ENCODE measurements at places on chromosomes 1 and 21.

- DNase-seq: no peak
Observed at GRCh38 chr21:33767236-33767635, 124.9 kb downstream of the ITSN1 start.

DNA sequence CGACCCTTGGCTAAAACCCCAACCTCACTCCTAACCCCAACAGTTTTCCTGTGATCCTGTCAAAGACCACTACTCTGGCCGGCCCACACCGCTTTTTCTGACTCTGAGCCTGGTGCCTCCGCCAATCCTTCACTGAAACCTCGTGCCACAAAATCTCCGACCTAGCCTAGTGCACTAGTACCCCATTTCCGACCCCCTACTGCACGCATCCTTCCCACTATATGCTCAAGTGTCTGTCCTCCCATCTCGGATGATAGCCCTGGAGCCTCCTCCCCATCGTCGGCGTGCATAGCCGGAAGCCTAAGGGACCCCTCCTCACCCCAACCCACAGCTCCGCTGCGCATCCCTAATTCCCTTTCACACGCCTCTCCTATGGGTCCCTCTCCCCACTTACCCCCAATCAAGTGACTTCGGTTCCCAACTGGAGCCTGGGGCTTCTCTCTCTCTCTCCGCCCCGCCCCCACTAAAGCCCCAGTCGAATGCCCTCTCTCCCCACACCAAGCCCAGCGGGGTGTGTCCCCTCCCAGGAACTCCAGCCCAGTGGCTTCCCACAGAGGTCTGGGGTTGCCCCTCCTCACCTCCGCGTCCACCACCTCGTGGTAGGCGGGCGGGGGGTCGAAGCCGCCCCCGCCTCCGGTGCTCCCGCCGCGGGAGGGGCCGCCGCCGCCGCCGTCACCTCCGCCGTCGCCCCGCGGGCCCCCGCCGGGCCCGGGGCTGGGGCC, 791 bp downstream of the USP24 start:
- DNase-seq: peak; percentile 69

DNA sequence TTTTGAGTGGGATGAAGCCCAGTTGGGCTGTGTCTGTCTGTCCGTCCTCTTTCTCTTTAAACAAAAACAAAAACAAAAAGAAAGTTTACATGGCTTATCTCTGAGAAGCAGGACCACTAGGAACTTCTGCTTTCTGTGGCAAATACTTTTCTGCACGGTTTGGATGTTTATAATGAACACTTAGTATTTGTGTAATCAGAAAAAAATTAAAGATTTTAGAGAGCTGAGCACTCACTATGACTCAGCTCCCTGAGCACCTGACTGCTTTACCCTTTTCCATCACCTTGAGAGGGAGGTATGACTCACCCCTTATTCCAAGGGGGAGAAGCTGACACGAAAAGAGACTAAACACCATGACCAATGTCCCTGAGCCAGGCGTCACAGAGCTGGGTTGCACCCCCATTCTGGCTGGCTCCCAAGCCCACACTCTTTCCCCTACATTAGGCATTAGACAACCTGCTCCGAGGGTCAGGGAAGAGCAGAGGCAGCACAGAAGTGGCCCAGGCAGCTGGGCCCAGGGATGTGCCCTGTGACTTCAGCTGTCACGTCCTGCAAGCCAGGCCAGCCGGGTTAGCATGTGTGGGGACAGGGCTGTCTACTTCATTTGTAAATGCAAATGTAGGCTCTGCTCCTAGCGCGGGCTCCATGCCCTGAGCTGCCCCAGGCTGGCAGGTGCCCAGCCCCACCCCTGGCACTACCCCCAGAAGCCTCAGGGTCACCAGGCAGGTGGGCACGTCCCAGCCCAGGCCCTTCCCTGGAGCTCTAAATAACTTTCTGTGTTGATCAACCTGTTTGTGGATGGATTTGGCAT, 30.4 kb downstream of the RAP1GAP start:
- no peak for DNase-seq

DNA sequence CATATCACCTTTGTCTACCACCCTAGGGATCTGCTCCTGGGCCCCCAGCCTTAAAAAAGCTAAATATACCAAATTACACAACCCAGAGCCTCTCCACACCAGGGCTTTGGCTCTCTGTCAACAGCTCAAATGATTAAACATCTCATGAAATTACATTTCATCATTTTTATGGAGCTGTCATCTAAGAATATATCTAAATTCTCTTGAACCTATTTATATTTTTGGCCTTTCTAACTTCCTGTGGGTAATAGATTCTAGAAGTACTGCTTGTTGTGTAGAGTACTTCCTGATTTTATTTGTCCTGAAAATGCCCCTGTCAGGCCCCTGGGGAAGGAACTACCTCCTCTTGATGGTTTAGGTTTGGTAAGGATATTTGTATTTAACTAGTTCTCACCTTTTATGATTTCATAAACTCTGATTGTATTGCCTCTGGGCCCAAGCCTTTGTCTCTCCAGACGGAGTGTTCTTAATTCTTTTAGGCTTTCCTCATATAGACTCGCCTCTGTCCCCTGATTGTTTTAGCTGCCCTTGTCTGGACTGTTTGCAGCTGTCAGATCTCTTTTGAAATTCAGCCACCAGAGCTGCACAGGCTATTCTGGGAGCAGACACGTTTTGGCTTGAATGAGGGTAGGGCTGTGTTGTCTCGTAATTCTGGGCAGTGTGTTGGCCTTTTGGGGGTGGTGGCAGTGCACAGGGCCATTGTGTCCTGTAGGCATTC, 16.6 kb downstream of the MYOG start:
- no peak for DNase-seq

GRCh38 chr1:44025816-44026215, 5.4 kb downstream of the SLC6A9 start:
- DNase-seq: no peak

DNA sequence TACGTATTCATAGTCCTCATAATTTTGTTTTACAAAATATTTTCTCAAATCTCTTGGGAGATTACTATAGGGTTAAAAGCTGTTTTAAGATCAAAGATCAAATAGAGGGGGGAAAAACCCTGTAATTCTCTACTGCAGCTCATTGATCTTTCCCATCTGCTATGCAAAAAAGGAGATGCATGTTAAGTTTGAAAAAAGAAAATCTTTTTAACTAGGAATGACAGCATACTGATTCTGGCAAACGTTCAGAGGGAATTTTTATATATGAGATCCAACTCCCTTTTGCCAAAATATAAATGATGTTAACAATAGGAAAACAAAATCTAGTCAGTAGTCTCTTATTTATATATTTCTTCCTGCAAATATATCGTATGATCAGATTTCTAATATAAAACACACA, 69.1 kb downstream of the SMYD3 start:
- DNase-seq: no peak

DNA sequence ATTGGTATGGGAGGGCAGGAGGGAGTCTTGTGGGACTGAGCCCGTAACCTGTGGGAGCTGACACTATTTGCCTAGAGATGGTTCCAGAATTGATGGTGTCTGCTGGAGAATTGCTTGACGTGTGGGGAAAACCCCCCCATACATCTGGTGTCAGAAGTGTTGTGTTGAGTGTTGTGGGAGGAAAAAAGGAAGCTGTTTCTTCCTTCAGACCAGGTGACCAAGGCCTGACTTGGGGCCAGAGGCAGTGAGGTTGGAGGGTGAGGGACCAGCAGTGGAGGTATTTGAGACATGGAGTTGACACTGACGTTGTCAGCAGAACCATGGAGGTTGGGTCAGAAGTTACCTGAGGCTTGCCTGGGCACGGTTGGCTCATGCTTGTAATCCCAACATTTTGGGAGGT, 8.3 kb downstream of the SHISAL2A start:
- DNase-seq: peak; percentile 51

DNA sequence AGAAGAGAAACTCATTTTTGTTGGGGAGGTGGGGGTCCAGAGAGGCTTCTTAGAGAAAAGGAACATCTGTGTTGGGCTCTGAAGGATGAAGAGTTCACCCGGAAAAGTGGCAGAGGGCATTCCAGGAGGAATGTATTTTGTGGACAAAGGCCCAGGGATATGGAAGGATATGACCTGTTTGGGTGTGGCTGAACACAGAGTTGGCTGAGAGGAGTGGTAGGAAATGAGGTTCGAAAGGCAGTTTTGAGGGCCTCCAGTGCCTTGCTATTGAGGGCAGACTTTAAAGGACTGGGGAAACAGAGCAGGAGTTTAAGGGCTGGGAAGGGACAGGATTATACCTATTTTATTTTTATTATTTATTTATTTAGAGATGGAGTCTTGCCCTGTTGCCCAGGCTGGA, 27.3 kb upstream of the WASF2 start:
- DNase-seq: no peak

- no peak for DNase-seq
Observed at GRCh38 chr1:61130338-61131000, 48.1 kb downstream of the NFIA start.

DNA sequence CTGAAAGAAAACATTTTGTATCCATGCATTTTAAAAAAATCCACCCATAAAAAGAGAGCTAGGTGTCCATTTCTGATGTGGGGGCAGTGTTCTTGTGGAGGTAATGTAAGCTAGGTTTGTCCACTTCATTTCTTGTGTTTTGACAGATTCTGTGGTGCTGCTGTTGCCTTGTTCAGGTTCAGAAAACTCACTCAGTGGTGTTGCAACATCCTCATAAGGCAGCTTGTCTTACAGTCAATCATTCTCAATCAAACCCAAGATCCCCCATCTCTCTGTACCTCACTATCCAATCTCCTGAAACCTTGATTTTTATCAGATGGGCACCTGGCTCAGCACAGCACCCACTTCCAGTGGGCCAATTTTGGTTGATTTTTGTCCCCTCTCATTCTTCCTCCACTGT, 94.1 kb downstream of the TENT5C start:
- no peak for DNase-seq

DNA sequence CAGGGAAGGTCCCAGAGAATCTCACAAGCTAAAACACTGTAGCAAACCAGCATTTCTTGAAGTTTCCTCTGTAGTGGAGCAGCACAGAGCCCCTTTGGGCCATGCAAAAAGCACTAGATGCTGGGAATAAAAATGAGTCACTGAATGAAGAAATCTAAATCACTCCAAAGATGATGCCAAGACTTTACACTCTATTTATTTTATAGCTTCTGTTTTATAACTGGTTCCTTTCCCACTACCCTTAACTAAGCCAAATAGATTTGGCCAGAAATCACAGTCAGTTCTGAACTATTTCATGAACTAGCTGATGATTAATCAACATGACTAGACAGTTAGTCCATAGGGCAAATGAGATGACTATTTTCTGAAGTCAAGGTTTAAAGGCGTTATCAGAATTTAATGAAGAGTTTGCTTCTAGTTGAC, 89.5 kb downstream of the SCMH1 start:
- DNase-seq: no peak

All from GM20000 (cell line).